Camera-type eye (tissue), 1 donor: ENCODE measurements at places on chromosomes 1 and 21. TPM values are rescaled to one million over a fixed set of nuclear protein-coding genes. Genes with fewer than 3 reads are reported as not detected.

TLR5 gene
- total RNA-seq, result 4.9 TPM

AGPAT3 gene
- 74.8 TPM for total RNA-seq

DYNLT4 gene
- not detected for total RNA-seq

CXADR gene
- total RNA-seq, result 57.9 TPM

PEAR1 gene
- total RNA-seq, result 13.7 TPM

IL20 gene
- total RNA-seq, result not detected

KCNJ9 gene
- 4.1 TPM for total RNA-seq

CFH gene
- total RNA-seq, result 98.1 TPM

SLAMF9 gene
- not detected for total RNA-seq
